Stimulated activated CD4-positive, alpha-beta T cell treated with anti-CD3 and anti-CD28 coated beads, Interleukin-4, amount 100 ng/mL, for 48 hours (primary cell): ENCODE measurements at places on chromosomes 13 and 19.

DNA sequence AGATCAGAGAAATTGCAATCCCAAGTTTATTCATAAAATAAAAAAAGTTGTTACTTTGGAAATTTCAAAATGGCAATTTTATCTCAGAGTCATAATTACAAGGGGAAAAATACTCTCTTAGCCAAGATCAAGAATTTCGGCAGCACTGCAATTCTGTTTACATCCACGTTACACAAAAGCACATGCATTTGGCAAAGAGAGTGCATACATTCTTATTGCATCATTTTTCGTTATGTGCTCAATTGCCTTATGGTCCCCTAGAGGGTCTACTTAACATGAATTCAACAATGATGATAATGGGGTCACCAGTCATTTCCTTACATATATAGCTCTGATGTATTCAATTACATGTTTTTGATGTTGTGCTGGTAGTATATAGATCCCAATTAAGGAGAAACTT, 498.0 kb downstream of the DIAPH3 start:
- no peak for DNase-seq

GRCh38 chr13:113912596-113912995, 48.7 kb upstream of the GAS6 start:
- DNase-seq, result no peak

DNA sequence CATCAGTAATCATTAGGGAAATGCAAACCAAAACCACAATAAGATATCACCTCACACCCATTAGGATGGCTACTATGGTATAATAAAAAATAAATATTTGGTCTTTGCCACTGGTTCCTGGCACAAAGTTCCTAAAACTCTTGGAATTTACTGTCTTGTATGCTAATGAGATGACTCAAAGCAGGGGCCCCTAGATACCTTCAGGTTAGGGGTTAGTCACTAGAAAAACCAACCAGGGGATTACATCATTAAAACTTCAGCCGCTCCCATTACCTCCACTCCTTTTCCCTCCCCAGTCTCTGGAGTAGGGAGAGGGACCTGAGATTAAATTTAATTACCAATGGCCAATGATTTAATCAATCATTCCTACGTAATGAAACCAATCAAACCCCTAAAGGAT, 49.6 kb downstream of the THSD1 start:
- DNase-seq, result no peak

- DNase-seq, result no peak
These were observed 6.5 kb downstream of the ARMC6 start for GRCh38 chr19:19039901-19040300.

DNA sequence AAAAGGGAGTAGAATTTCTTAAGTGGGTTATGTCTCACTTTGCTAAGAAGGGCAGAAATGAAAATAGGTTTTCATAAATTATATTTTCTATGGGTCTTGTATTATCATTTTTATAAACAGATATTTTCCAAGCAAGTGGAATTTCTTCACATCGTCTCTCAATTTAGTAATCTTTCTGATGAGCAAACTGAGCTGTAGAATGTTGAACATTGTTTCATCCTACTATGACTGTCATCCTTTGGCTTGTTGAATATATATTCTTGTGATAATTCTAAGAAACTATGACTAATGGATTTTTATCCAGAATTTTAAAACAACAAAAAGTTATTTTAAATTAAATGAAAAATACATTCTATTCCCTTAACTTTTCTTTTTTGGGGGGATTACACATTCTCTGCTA, 313.8 kb downstream of the ENOX1 start:
- no peak for DNase-seq

- DNase-seq, result no peak
These were observed 54.4 kb downstream of the FOXO1 start for GRCh38 chr13:40612041-40612440.

- DNase-seq, result peak; percentile 54
These were observed 26.8 kb upstream of the CEACAM21 start for GRCh38 chr19:41548954-41549688.

GRCh38 chr13:74017301-74018061, 116.7 kb downstream of the KLF12 start:
- no peak for DNase-seq

DNA sequence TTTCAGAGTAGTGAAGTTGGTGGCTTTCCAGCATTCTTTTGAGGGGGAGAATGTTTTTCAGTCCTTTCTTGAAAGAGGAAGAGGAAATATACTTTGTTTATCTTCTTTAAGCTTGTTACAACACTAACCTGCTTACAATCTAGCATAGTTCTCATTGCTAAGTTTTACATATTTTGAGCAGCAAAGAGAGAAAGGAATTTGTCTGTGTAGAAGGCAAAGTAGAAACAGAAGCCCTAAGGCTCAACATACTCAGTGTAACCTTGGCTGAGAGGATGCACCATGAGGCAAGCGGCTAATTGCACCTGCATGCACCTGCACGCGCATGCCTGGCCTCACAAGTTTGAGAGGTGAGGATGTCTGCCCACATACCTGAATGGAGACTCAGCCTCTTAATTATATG, 2.2 kb downstream of the FRY start:
- no peak for DNase-seq

GRCh38 chr19:29449371-29449770, 76.4 kb upstream of the VSTM2B start:
- no peak for DNase-seq

DNA sequence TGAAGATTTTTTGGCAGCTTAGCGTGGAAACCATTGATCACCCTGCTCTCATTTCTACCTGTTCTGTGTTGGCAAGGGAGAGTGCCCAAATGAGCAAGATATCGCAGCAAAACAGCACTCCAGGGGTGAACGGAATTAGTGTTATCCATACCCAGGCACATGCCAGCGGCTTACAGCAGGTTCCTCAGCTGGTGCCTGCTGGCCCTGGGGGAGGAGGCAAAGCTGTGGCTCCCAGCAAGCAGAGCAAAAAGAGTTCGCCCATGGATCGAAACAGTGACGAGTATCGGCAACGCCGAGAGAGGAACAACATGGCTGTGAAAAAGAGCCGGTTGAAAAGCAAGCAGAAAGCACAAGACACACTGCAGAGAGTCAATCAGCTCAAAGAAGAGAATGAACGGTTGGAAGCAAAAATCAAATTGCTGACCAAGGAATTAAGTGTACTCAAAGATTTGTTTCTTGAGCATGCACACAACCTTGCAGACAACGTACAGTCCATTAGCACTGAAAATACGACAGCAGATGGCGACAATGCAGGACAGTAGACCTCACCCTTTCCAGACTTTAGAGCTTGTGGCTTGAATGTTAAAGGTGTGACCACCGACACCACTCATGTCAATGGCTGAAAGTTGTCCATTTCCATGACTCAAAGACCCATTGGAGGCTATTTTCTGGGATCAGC, 5.8 kb downstream of the CEBPG start:
- DNase-seq, result no peak

- no peak for DNase-seq
These were observed 39.3 kb downstream of the C13orf46 start for GRCh38 chr13:113934576-113934975.
